IPS-NIHi11 (cell line): ENCODE measurements at places on chromosomes 3 and 15.

GRCh38 chr15:97691799-97692198, 268.7 kb upstream of the ARRDC4 start:
- DNase-seq, result no peak

GRCh38 chr15:69848096-69848495, 249.6 kb downstream of the TLE3 start:
- no peak for DNase-seq

- DNase-seq, result peak; percentile 57
Measured at GRCh38 chr15:82040862-82041261, 5.0 kb downstream of the MEX3B start.

- DNase-seq, result no peak
Measured at GRCh38 chr3:128472449-128473179, 5.9 kb upstream of the DNAJB8 start.

DNA sequence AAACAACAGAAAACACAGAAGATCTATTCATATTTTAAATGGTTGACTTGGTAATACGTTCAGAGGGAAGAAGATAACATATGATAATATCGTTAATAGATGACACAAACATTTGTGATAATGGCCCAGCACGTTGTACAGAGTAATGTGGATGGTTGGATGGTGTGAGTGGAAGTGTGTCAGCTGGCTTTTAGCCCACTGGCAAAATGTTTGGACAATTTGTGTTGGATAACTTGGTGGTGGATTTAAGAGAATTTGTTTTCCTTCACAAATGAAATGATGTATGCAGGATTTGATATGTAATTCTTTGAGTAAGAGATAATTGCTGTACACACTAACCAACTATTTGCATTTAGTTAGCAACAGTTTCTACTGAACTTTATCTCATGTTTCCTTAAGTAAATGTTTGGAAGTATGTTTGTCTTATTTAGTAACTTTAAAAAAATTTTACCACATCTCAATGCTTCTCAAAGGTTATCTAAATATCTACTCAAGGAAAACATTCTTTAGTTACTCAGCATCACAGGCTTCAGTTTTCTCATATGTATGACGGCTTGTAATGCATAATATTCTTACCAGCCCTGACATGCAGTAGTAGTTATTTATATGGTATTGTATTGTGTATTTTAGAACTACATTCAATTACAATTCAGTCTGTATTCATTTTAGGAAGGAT, 328.5 kb upstream of the GOLIM4 start:
- DNase-seq, result no peak

DNA sequence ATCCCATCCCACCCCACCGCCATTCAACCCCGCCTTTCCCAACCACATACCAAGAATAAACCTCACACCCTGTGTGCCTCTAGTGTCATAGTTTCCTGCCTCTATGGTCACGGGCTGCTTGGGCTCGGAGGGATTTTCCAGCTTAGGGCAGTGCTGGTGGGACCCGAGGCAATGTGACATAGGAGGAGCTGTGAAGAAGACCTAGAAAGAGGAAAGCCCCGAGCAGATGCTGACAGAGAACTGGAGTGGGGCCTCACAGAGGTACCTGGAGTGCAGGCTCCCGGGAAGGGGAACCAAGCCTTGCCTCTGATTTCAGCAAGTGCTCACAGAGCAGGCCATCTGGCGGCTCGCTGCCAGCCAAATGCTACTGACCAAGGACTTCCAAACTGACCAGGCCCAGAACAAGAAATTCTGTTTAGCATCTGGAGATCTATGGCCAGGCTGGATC, 27.5 kb downstream of the BHLHE40 start:
- no peak for DNase-seq

DNA sequence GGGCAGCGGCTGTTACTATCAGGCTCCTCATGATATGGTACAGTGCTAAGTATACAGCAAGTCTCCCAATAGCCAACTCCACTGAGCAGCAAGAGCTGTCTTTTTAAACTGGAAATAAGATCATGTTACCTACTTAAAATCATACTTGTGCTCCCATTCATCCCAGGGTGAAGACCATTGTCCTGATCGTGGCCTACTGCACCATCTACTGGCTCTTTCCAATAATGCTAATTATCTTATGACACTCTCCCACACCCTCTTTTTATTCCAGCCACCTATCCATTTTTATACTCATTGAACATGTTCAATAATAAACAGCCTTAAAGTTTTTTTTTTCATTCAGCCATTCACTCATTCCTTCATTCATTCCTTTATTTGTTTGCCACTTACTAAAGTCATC, 117.7 kb downstream of the GBE1 start:
- peak; percentile 30 for DNase-seq

- peak; percentile 13 for DNase-seq
Measured at GRCh38 chr3:168624892-168625448, 529.2 kb upstream of the GOLIM4 start.

GRCh38 chr15:83890587-83890986, 236.7 kb downstream of the ADAMTSL3 start:
- no peak for DNase-seq

DNA sequence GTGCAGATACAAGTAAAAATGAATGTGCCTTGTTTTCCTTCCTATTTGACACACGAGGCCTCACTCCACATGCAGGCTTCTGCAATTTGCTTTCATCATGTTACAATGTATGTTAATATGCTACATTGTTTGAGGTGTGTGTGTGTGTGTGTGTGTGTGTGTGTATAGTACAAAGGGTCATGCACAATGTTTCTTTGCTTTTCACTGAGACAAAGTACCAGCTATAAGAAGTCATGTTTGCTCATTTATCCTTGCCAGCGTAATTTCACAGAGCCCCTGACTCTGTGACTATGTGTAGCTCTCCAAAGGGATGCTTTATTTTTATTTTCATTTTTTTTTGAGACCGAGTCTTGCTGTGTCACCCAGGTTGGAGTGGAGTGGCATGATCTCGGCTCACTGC, 38.0 kb upstream of the NEDD4 start:
- DNase-seq, result no peak

DNA sequence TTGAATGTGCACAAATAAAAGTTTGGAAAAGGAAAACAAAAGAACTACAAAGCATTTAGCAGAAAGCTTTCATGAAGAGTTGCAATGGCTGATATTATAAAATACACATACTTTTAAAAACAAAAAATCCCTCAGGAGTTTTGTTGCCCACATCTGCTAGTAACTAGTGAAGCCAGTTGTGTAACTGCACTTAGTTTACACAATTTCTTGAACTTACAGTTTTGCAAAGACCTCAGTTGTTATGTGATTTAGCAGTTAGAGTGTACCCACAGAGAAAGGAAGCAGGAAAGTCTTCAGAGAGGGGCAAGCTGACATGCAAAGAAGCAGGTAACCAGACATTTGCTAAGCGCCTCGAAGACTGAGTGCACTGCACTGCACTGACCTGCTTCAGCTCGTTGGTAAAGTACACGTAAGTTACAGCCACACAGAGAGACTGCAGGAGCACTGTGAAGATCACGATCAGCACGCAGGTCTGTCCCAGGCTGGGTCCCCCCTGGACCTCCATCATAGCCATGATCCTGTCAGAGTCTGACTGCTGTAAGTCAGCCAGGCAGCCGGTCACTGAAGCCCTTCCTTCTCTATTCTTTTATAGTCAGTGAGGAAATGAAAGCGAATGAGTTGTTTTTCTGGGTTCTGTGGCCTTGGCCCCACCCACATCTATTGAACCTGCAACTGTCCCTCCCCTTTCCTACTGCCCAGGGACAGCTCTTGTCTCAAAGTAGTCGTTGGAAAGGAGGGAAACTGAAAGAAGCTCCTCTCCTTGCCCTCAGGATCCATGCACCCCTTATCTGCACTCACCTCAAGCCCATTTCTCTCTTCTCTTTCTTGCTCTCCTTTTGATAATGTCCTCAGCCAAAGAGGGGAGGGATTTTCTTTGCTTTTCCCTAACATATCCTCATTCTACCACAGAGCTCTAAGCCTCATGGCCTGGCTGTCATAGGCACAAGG, at the start of gene TNFSF10:
Gene TNFSF10 (minus strand): TSS at position 560 of the 948 bp plus-strand sequence. CDS start 46 bp downstream, at position 514.
- DNase-seq, result peak; percentile 46

- DNase-seq, result no peak
Measured at GRCh38 chr3:52077925-52078324, 21.6 kb upstream of the DUSP7 start.

DNA sequence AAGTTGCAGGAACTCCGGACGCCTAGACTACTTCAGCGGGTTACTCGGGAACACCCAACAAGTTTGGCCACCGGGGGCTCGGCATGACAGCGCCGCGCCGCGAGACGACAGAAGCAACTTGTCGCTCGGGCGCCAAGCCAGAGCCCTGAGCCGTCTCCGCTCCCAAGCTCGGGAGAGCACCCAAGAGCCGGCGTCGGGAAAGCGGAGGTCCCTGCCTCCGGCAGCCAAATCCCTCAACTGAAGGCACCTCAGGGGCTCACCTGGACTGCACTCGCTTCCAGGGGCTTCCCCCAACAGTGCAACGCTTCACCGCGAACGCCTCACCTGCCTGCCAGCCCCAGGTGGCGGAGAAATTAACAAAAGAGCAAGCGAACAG, 640 bp downstream of the MB21D2 start:
- DNase-seq, result peak; percentile 52

- DNase-seq, result no peak
Measured at GRCh38 chr15:70151003-70151402, 53.3 kb upstream of the TLE3 start.

GRCh38 chr15:40032125-40032839, 6.7 kb downstream of the SRP14 start:
- DNase-seq, result no peak

GRCh38 chr3:120311863-120312794, 27.1 kb upstream of the GPR156 start:
- DNase-seq, result no peak

DNA sequence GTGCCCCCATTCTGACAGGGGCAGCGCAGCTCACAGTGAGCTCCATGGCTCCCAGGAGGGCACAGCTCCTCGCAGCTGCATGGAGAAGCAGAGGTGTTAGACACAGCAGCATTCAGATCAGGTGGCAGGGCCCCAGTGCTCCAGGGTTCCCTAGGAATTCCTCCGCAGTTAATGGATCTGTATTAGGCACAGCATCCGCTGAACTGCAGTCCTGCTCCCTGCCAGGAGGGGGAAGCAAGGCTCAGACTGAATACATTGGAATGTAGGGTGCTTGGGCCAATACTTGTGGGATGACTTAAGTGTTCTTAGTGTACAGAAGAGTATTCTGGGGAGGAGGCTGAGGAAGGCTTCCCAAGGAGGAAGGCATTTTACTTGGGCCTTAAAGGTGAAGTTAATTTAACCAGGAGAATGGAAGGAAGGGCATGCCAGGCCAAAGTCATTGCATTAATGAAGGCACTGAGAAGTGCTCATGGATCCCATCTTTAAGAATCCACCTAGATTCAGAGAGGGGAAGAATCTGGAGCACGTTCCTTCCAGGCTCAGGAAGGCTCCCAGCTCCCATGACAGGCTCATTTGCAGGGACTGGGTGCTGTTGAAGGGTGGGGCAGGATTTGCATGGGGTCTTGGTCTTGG, 111.6 kb downstream of the RAB11A start:
- DNase-seq, result peak; percentile 89

DNA sequence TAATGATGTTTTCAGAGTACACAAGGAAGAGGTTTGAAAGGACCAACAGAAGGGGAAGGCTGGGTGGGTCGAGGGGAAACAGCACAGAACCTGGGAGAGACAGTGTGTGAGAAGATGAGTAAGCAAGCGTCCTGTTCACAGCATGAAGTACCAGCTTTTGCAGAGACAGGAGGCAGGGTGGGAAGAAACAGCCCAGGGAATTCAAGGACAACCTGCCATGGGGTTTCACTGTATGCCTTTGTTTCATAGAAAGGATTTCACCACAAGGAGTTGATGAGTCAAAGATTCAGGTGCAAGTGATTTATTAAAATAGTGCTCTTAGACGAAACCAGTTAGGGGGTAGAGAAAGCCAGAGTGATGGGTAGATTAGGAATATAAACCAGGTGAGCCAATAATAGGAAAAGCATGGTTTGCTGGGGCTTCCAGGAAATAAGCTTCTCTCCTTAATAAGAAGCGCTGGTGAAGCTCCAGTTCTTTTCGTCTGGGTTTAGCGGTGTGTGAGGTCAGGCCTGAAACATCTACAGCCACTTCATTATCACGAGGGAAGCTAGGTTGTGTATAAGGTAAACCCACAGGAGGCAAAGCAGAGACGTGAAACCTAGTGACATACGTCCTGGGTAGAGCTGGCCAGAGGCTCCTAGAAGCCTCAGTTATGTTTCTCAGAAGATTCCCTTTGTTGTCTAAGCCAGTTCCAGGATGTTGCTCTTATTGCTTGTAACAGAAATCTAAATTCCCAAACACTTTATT, 3.9 kb downstream of the HHLA2 start:
- no peak for DNase-seq

- DNase-seq, result peak; percentile 35
Measured at GRCh38 chr3:62229908-62230307, 143.4 kb downstream of the FEZF2 start.

- no peak for DNase-seq
Measured at GRCh38 chr15:58522391-58522790, 90.6 kb downstream of the LIPC start.

DNA sequence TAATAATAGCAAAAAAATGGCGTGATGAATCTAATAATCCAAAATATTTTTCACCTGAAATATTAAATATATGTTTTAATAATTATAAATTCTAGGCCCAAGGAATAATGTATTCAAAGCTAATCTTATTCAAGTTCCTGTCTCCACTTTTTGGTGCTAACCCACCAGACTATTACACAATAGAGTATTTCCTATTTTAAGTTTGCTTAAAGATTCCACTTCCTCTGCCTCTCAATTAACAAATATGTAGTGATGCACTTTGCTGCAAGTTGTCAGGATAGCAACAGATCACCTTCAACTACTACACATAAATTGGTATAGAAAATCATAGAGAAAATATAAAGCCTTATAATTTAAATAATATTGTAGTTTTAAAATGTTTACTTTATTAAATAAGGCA, 467.5 kb downstream of the C3orf38 start:
- DNase-seq, result no peak

- DNase-seq, result peak; percentile 54
Measured at GRCh38 chr3:101849714-101850245, 466 bp downstream of the NFKBIZ start.

GRCh38 chr3:163556813-163557523, 1521.3 kb downstream of the SI start:
- no peak for DNase-seq

- no peak for DNase-seq
Measured at GRCh38 chr3:185473290-185473815, 25.5 kb downstream of the TMEM41A start.

DNA sequence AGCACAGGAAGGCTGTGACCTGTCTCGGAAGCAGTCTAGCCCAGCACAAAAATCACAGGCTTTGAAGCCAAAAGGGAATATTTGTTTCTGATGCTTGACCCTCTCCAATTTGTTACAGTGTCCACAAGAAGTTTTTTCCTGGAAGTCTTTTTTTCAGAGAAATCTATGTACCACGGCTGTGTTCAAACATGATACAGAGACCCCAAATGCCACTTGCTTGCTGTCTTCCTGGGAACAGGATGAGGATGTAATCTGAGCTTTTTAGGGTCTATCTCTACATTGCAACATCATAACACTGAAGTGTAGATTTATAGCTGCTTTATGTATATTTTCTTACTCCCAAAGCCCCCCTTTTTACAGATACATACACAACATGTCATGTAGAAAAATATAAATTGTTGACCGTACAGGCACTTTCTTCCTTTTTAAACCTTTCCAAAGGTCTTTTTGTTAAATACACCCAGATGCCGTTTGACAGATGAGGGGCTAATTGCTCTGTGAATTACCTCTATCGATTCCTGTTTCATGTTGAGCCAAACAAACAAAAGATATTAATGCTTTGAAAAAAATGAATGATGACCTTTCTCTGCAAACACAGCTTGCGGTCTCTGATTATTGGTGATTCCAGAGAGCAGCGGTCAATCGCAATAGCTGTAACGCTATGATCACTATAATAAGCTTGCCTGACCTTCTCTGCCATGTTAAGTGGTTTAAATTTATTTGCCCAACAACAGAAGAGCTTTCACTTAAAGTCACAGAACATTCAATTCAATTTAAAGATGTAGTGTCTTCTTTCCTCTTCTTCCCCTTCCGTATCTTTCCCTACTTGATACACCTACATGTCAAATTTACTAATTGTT, 875.9 kb upstream of the NR2F2 start:
- no peak for DNase-seq
